ENCODE measurements at places on chromosomes 7 and 10.

GRCh38 chr7:115009139-115009538 is 87.2 kb downstream of the MDFIC start:
- DNase-seq = no peak

GRCh38 chr7:42253316-42253715 is 16.3 kb upstream of the GLI3 start:
- no peak for DNase-seq

GRCh38 chr10:127207081-127207480 is 10.7 kb upstream of the INSYN2A start:
- DNase-seq = no peak

- no peak for DNase-seq
Measured at GRCh38 chr10:75202321-75203045, 8.1 kb upstream of the VDAC2 start.

- no peak for DNase-seq
Measured at GRCh38 chr7:115410972-115411686, 489.2 kb downstream of the MDFIC start.

DNA sequence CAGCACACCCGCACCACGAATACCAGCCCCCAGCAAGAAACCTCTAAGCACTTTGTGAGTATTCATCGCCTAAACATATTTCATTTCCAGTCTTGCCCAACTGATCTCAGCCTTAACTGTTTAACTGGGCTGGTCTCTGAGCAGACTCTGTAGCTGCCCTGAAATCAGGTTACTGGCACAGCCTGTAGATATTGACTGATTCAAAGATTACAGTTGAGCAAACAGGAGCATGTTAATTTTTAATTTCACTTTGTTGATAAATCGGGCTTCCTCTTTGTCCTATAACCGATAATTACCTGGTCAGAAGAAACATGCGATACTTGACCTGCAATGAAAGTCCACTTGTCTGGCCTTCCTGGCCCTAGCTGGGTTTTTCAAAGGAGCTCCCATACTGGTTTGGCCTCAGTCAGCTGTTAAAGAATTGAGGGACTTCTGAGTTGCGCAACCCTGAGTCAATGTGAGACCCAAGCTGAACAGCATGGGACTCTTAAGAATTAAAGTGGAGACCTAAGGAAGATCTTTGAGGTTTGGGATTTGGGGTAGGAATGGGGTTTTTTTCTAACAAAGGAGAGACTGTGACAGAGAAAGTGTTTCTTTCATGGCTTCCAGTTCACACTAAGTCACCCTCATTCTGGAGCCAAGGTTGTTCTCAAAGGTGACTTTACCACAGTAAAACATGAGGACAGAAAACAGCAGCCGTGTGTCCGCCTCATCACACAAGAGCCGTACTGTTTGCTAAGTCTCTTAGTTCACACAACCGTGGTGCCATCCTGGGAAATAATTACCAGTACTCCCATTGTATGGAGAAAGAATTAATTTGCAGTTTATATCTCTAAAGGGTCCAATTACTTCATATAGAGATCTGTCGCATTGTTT is 75.9 kb downstream of the PPP1R3C start:
- no peak for DNase-seq

DNA sequence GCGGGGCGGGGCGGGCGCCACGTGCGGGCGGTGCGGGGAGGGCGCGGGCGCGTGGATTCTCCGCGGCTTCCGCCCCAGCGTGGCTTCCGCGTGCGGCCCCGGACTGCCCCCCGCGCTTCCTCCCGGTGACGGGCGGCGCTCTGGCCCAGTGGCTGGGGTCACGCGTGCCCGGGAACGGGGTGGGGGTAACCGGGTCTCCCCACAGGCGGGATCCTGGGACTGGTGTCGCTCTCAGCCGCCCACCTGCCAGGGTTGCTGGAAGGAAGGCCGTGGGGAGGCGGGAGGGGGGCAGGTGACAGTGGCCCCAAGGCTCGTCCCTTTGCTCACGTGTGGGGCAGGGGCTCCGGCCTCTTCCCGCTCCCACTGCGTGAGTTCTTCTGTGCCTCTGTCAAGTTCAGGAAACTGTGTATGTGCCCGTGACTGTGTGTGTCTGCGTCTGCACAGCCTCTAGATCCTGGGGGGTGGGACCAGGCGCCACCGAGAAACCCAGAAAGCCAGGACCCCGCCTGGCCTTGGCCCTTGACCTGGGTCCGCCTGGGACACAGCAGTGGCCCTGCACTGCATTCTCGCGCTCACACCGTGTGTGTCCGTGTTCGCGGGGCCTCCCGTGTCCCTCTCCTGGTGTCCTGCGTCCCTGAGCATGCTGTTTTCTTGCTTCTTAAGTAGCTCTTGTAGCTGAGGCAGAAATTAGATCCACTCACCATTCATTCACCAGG is 919 bp downstream of the MAFK start:
- peak; percentile 51 for DNase-seq

DNA sequence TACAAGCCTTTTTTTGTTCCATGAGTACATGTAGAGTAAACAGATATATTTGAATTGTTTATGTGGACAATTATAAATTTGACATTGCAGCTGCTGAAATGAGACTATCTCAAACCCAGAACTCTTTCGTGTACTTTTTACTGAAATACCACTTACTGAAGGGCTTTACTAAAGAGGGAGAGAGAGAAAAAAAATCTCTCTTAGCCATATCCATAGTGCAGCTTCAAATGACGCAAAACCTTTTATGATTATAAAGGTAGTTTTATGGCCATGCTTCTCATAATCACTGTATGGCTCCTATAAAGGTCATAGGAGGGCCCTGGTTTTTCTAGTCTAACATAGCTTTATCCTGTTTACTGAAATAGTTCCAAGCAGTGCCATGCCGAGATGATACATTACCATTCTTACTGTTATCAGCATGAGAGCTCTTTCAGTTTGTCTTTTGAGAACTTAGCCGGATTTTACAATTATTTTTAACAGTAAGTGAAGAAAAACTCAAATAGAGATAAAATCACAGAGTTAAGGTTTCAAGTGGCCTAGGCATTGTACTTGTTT is 35.1 kb downstream of the KCND2 start:
- DNase-seq = no peak

DNA sequence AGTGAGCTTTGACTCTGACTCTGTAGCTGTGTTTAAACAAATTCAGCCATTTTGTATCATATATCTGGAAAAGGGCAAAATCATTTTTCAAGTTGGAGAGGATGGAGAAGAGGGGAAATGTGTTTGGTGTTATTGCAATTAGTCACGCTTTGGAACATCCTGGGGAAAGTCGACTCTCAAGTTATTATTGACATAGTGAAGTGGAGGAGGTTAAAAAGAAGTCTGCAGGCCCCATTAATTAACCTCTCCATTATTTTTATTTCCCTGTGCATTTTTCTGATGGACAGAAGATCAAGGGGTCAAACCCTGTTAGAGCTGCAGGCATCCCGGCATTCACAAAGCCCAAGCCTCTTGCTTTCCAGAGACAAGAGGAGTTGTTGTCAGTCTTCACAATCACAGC is 132.6 kb downstream of the TEX36 start:
- DNase-seq = no peak

GRCh38 chr7:75716992-75717626 is 21.6 kb downstream of the HIP1 start:
- no peak for DNase-seq

- DNase-seq = no peak
Measured at GRCh38 chr10:118449521-118449920, 107.4 kb upstream of the FAM204A start.

- DNase-seq = no peak
Measured at GRCh38 chr10:58171146-58171545, 96.5 kb downstream of the IPMK start.

GRCh38 chr10:75028748-75029147 is 82.7 kb upstream of the SAMD8 start:
- DNase-seq = no peak

GRCh38 chr10:31896968-31897384 is 31.7 kb downstream of the ARHGAP12 start:
- DNase-seq = no peak

DNA sequence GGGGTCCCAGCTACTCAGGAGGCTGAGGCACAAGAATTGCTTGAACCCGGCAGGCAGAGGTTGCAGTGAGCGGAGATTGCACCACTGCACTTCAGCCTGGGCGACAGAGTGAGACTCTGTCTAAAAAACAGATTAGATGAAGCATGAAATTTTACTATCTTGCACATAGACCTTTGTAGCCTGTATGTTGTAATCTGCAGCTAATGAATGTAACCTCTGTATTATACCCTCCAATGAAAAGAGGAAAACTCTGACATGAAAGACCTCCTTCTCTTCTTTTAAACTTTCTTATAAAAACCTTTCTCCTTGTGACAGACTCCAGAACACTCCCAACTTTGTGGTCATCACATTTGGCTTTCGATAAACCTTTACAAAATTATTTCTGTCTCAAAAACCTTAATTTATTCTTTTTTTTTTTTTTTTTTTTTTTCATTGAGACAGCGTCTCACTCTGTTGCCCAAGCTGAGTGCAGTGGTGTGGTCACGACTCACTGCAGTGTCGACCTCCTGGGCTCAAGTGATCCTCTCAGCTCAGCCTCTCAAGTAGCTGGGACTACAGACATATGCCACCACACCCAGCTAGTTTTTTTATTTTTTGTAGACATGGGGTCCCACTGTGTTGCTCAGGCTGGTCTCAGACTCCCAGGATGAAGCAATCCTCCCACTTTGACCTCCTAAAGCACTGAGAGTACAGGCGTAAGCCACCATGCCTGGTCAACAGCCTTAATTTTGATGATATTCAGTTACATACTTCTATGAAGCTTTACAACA is 97.4 kb downstream of the SVOPL start:
- no peak for DNase-seq

GRCh38 chr7:113809581-113809980 is 109.2 kb downstream of the PPP1R3A start:
- no peak for DNase-seq

DNA sequence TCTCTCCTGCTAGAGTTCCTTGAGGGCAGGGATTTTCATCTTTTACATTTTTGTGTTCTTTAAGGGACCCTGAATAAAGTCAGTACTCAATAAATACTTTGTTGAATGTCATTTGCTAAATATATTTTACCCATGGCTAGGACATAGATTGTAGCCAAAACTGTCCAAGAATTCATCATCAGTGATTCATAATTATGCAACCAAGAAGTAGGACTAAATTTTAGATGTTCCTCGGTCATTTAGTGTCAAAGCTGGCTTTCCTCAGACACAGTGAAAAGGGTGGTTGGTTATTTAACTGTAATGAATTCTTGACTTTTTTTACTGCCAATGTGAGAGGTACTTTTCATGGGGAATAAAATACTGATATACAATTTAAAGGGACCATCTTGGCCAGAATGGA is 3.3 kb downstream of the NUDT13 start:
- no peak for DNase-seq

DNA sequence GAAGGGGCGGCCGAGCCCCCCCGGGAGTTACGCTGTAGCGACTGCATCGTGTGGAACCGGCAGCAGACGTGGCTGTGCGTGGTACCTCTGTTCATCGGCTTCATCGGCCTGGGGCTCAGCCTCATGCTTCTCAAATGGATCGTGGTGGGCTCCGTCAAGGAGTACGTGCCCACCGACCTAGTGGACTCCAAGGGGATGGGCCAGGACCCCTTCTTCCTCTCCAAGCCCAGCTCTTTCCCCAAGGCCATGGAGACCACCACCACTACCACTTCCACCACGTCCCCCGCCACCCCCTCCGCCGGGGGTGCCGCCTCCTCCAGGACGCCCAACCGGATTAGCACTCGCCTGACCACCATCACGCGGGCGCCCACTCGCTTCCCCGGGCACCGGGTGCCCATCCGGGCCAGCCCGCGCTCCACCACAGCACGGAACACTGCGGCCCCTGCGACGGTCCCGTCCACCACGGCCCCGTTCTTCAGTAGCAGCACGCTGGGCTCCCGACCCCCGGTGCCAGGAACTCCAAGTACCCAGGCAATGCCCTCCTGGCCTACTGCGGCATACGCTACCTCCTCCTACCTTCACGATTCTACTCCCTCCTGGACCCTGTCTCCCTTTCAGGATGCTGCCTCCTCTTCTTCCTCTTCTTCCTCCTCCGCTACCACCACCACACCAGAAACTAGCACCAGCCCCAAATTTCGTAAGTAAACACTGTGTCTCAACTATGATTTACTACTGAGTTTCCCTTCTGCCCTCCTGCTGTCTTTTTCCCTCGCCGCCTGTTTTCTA is 666 bp downstream of the NRG3 start:
- DNase-seq = no peak

DNA sequence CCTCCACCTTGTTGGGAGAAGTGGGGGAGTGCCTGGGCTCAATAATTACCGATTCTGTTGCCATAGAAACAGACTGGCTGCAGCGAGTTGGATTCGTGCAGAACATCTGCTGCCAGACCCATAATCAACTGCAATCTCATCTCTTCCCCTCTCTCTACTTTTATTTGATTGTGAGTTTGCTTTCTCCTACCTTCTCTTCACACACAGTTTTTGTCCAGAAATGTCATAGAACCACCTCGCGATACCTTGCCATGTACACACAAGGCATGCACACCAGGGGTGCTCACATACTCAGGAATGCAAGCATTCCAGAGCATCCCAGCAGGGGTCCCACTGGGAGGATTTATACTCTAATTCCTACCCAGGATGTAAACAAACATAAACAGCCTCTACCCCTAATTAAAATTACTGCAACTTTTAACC is 262.2 kb upstream of the AOAH start:
- no peak for DNase-seq
